ENCODE measurements at places on chromosomes 11 and 22. TPM values are rescaled to one million over a fixed set of nuclear protein-coding genes. Genes with fewer than 3 reads are reported as not detected.

The C22orf23 gene
- total RNA-seq = not detected

The LYVE1 gene
- total RNA-seq = 19.7 TPM

The IFITM5 gene
- total RNA-seq = not detected

The FXYD2 gene
- 1,539 TPM for total RNA-seq

The PLAAT5 gene
- total RNA-seq = 1.7 TPM

The NRIP3 gene
- 2.7 TPM for total RNA-seq

The PDGFB gene
- total RNA-seq = 14.6 TPM

DNA sequence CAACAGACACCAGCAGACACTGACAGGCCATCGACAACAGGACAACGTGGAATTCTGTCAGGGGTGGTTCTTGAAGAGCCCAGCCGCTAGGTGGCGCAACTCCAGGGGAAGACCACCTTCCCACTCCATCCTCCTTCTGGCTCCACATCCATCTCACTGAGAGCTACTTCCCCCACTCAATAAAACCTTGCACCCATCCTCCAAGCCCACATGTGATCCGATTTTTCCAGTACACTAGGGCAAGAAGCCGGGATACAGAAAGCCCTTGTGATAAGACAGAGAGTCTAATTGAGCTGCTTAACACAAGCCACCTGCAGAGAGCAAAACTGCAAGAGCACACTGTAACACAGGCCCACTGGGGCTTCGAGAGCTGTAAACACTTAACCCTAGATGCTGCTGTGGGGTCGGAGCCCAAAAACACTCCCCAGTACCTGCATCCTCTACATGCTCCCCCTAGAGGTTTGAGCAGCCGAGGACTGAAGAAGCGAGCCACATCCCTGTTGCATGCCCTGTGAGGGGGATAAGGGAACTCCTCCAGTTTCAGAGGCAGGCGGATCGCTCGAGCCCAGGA lies 11.5 kb upstream of the RAB39A start:
- DNase-seq = no peak

DNA sequence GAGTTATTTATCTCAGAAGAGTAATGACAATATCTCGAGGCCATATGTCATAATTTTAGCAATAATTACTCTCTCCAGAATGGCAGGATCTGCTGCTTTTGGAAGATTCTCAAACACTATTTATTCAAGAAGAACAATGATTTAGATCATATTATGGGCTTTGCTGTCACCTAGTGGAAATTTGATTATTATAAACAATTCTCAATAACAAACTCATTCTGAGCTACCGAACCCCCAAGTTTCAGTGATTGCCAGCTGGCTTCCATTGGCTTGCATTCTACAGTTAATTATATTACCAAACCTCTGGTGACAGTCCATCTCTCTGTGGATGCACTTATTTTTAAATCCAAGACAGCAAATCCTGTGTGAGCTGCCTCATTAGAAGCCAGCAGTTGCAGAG lies 27.9 kb upstream of the SLC36A4 start:
- no peak for DNase-seq

- no peak for DNase-seq
Measured at GRCh38 chr11:87190071-87190470, 152.3 kb downstream of the TMEM135 start.

DNA sequence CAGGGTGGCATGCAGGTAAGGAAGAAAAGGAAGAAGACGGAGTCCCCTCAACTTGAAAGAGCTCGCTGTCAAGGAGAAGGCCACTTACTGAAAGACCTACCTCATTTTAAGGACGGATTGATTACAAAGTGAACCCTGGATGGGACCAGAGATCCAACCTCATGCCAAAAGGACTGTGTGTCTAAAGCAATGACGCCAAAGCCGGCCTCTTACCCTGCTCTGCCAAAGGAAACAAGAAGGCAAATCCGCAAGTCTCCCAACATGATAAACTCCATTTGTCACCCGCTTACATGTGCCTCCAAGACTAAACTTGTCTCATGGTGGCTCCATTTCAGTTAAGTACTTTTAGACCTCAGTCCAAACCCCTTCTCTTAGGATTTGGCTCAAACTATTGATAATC lies 148.7 kb upstream of the MTMR2 start:
- no peak for DNase-seq

DNA sequence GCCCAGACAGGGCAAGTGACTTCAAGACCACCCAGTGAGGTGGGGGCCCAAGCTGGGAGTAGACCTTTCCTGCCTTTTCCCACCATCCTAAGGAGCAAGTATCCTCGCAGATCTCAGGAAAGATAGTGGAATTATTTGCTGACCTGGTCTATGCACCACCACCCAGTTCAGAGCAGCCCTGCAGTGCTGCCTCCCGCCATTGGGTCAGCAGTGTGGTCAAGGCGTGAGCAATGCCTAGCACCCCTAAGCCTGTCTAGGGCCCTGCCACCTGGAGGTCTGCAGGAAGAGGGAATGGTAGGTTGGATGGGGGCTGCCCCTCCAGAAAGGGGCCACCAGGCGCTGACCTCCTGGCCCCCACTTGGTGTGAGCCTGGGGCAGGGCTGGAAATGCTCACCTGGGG lies 6.5 kb downstream of the MTFP1 start:
- no peak for DNase-seq

DNA sequence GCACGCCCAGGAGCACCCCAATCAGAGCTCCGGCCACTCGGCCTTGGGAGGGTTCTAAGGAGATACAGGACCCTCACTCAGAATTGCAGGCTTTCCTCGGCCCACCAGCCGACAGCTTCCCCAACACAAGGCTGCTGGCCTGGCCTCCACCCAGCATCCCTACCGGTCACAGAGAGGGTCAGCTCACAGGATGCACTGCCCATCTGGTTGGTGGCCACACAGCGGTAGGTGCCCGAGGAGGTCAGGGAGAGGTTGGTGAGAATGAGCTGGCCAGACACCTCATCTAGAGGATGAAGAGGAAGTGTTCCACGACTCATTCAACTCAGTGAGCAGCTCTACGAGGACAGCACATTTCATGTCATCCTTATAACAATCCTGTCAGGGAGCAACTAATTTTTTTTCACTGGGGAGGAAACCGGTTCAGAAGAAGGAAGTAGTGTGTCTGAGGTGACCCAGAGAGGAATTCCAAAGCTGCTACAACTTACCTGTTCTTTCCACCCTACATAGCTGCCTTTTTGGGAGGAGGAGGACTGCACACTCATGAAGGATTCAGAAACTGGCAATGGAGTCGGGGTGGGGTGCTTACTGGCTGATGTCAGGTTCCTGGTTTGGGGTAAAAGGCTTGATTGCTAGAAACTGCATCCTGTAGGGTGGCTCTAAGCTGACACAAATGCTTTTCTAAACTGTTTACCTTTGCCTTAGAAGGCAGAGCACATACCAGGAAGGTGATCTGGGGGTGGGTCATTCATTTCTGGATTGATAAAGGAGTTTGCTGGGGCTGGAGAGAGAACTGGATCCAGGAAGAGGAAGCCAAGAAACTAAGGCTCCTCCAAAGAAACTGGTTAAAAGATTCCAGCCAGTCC lies 3.3 kb downstream of the VSIG2 start:
- DNase-seq = no peak

DNA sequence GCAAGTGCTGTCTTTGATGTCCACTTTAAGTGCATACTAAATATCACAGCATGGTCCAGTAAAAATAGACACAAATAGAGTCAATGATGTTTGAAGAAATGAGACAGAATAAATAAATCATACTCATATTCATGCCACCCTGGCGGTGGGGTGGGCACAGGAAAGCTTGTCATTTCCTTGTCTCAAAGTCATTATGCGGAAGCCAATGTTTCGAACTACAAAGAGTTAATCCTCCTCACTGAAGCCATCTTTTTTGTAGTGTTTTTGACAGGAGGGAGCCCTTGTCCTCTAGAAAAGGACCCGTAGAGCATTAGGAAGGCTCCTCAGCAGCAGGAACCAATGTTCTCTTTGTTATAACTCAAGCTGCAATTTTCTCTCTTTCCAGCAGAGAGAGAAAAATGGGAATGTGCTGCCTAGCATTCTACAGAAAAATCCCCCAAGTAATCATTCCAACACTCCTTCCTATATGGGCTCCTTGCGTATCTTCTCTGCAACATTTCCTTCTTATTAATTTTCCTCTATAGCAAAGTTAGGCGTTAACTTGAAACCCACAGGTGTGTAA lies 30.6 kb downstream of the SC5D start:
- no peak for DNase-seq

DNA sequence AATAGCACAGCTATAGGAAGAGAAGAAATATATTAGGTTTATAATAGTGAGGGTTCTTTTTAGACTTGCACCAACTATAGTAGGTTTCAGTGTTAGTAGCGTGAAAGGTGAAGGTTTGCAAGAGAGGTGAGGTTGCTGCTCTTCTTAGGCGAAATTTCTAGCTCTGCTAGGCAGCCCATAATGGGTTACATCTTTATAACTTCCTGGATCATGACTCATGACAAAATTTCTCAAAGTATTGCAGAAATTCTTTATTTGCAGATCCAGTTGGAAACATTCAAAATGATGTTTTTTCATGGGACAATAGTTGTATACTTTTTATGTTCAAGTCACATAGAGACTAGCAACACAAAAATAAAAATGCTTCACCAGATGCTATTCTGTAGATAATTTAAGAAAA lies 260.0 kb downstream of the SOX6 start:
- DNase-seq = no peak

GRCh38 chr11:17352950-17353820 lies 1.6 kb downstream of the NCR3LG1 start:
- peak; percentile 67 for DNase-seq

GRCh38 chr22:19879246-19879570 lies 24.5 kb upstream of the GNB1L start:
- DNase-seq = no peak

DNA sequence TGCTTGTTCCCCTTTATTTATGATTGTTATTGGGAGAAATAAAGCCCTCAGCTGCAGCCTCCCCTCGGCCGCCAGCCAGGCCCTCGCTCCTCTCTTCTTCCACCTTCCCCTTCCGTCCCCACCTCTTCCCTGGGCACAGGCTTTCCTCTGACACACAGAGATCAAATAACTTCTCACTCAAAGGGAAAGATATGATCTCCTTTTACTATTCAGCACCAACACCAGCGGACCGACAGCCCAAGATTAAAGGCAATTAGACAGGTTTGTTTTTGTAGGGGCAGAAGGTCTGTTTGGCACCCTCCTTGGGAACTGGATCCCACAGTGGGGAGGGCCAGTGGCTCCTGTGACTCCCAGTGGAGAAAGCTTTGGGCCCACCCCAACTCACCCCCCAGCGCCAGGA lies 23.0 kb downstream of the NECTIN1 start:
- DNase-seq = no peak

DNA sequence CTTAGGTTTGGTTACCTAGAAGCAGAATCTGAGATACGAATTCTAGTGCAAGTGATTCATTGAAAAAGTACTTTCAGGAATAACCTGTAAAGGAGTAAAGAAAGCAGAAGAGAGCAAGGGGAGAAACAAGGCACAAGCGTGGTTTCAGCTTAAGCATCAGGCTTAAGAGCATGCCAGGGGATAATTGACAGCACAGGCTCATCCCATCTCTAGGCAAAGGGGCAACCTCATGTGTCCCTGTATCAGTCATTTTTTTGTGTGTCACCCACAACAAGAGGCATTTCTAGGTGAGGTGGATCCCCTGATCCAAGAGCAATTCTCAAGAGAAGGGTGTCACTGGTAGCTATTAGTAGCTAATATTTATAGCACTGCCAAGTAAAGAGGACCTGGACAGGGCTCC lies 8.0 kb downstream of the PATE2 start:
- DNase-seq = no peak

- DNase-seq = no peak
Measured at GRCh38 chr11:6694229-6694535, 11.0 kb upstream of the MRPL17 start.

- no peak for DNase-seq
Measured at GRCh38 chr11:12433571-12434324, 56.4 kb downstream of the PARVA start.

DNA sequence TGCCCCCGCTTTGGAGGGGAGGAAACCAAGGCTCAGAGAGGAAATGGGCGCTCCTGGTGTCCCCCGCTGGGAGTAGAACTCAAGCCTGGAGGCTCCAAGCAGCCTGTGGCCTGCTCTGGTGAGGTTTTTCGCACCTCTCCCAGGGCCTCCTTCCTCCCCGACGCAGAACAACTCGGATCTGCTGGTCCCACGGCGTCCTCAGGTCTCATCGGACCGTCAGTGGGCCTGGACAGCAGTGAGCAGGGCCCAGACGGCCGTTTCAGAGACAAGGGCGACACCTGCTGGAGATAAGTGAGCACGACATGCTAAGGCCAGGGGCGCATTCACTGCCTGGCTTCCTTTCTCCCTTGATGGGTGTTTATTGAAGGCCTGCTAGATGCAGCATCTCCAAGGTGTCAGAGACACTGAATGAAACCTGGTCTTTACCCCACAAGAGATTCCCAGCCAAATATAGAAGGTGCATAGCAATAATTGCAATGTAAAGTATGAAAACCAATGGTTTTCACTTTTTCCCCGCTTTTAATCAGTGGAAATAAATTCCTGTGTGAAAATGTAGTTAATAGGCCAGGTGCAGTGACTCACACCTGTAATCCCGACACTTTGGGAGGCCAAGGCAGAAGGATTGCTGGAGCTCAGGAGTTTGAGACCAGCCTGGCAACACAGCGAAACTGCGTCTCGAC lies 26.9 kb upstream of the CD82 start:
- DNase-seq = peak; percentile 74

DNA sequence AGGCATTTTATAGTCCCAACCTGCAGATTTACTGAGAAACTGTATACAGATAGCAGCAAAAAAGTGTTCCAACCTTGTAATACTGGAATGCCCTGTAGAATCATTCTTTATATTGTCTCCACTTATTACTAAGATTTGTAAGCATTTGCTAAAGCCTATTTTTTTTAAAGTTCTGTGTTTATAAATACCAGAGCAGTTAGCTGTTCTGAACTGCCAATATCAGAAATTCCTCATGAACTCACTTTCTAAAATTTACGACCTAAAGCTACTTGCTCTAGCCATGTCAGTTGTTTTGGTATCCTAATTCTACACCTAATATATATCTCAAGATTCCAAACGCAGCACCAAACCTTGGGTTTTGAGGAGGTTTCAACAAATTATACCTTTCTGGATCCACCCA lies 103.2 kb downstream of the C11orf65 start:
- DNase-seq = no peak

DNA sequence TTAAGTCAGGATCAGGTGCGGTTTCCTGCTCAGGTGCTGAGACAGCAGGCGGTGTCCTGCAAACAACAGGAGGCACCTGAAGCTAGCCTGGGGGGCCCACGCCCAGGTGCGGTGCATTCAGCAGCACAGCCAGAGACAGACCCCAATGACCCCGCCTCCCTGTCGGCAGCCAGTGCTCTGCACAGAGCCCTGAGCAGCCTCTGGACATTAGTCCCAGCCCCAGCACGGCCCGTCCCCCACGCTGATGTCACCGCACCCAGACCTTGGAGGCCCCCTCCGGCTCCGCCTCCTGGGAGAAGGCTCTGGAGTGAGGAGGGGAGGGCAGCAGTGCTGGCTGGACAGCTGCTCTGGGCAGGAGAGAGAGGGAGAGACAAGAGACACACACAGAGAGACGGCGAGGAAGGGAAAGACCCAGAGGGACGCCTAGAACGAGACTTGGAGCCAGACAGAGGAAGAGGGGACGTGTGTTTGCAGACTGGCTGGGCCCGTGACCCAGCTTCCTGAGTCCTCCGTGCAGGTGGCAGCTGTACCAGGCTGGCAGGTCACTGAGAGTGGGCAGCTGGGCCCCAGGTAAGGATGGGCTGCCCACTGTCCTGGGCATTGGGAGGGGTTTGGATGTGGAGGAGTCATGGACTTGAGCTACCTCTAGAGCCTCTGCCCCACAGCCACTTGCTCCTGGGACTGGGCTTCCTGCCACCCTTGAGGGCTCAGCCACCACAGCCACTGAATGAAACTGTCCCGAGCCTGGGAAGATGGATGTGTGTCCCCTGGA lies at the start of gene MYO7A:
TSS of gene MYO7A (plus strand) at position 327 of the 772 bp plus-strand sequence. CDS start 2,389 bp downstream, outside the sequence.
- peak; percentile 78 for DNase-seq
